ENCODE measurements at places on chromosomes 6 and 20.
A peak's percentile ranks its signal among the peaks of the same experiment; 100 is the strongest.

GRCh38 chr20:61120595-61121515 is 131.2 kb upstream of the CDH4 start:
- DNase-seq = peak; percentile 34

DNA sequence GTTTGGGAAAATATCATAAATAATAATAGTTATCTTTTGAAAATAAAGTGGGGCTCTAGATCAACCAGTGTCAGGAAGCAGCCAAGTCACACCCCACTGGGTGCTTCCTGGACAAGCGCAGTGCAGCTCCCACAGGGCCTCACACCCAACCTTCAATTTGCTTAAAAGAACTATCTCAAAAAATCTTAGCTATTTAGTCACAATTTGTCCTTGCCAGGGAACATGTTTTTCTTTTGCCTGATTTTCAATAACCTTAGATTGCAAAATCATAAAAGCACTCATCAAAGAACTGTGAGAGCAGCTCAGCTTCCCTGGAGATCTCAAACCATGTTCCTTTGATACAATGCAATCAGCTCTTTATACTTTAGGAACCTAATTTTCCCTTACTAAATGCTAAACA is 1.6 kb upstream of the NCOA7 start:
- no peak for DNase-seq

GRCh38 chr20:38217791-38218565 is 42.6 kb downstream of the KIAA1755 start:
- DNase-seq = no peak

DNA sequence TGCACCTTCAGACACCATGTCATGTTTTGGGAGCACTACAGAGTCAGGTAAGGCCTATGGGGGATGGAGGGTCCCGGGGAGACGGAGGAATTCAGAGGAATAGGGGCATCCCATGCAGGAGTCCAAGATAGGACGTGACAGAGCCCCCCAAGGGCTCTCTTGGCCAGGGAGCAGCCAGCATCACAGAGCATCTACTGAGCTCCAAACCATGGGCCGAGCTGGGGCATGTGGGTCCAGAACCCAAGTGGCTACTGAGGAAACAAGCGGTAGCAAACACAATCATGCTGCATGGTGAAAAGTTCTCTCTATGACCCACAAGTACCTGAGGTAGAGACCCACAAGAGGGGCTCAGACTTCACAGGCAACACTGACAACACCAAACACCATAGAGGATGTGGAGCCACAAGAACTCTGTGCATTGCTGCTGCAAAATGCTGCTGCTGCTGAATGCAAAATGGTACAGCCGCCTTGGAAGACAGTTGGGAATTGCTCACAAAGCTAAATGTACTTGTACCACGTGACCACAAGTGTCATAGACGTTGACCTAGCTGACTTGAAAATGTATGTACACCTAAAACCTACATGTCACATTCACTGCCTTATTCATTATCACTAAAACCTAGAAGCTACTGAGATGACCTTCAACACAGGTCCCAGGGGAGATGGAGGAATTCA is 33.4 kb upstream of the MAS1L start:
- DNase-seq = no peak

DNA sequence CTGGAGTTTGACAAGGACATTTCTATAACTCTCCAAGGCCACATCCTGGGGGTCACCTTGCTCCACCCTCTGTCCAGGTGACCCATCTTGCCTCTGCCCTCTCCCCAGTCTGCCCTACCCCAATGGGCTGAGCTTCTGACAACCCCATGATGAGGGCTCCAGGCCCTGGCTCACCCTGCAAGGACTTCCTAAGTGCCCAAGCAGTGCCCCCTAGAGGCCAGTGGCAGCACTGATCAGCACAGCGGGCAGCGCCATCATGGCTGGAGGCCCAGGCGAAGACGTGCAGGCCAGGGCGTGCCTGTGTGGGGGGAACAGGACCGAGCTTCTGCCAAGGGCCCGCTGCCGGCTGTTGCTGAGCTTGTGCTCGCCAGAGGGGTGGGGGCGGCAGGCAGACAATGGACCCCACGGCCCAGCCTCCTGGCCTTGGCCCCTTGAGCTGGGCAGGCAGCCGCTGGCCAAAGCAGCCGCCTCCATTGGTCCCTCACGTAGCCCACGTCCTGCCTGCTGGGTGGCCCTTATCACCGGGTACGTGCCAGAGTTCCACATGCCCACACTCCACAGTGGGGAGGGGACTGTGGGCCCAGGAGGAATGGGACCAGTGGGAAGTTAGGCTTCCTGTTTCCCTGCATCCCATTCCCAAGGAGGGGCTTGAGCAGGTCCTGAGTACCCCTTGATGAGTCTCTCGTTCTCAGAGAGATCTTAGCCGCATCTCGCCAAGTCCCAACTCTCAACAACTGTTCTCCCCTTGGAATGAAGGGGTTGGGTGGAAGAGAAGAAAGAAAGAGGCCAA is 64.3 kb downstream of the MRPL14 start:
- DNase-seq = no peak
